Tibial artery (tissue), 4 donors: ENCODE measurements at places on chromosomes 1 and 21.

GRCh38 chr1:79929356-79929755 is 922.8 kb upstream of the ADGRL4 start:
- no peak for DNase-seq
- no peak overlapping the region for H3K27ac ChIP-seq
- no peaks in the 10 kb centered on the region for H3K27me3 ChIP-seq
- no peak overlapping the region for H3K4me3 ChIP-seq
- H3K4me1 ChIP-seq = no peaks in the 10 kb centered on the region

- H3K36me3 ChIP-seq = no peaks in the 10 kb centered on the region
- H3K4me1 ChIP-seq = peaks cover 17% of the 10 kb centered on the region
- H3K27me3 ChIP-seq = peaks cover 49% of the 10 kb centered on the region
- peak; percentile 82 for DNase-seq
- H3K27ac ChIP-seq = peak overlapping the region; percentile 16
Measured at GRCh38 chr1:44423591-44424537, 18.8 kb downstream of the RNF220 start.

DNA sequence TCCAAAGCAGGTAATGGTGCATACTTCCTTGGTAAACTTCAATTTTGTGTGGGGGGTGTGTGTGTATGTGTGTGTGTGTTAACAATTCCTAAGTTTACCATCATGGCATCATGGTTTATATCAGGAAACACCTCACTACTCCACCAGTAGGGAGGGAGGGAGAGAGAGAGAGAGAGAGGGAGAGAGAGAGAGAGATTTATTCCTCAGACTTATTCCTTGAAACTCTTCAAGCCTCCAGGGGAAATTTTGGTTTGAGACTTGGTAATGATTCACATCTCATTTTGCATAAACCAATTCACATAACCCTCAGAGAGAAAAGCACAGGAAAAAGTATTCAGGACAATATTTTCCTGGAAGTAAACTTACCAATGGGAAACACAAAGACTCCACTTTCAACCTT is 115.0 kb downstream of the TTLL7 start:
- H3K4me3 ChIP-seq = no peak overlapping the region
- H3K27ac ChIP-seq = no peak overlapping the region
- DNase-seq = no peak
- no peaks in the 10 kb centered on the region for H3K4me1 ChIP-seq
- peaks cover 18% of the 10 kb centered on the region for H3K36me3 ChIP-seq
- H3K27me3 ChIP-seq = no peaks in the 10 kb centered on the region

- H3K27me3 ChIP-seq = no peaks in the 10 kb centered on the region
- H3K36me3 ChIP-seq = peaks cover 23% of the 10 kb centered on the region
- H3K4me3 ChIP-seq = no peak overlapping the region
- DNase-seq = no peak
Measured at GRCh38 chr1:201149400-201149799, 4.9 kb downstream of the TMEM9 start.

DNA sequence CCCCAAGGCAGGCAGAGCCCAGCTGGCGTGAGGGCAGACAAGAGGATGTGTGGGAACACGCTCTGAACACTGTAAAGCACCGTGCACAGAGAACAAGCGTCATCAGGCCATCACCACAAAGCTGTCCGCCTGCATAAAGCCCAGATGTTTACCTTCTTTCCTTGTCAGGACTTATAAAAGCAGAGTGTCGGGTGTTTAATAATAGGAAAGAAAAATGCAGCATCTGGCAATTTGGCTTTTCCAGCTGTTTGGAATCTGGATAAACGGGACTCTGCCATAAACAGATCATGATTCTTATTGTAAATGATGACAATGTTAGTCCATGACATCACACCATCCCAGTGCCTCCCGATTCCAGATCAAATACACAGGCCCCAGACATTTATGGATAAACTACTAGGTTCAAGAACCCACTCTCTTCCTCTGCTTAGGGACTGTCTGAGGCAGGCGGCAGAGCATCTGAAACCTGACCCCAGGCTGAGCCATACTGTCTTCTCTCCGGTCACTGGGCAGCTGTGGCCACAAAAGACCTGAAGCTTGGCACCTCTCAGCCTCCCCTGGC is 4.2 kb downstream of the GLIS1 start:
- peaks cover 56% of the 10 kb centered on the region for H3K27me3 ChIP-seq
- H3K4me1 ChIP-seq = peaks cover 14% of the 10 kb centered on the region
- H3K27ac ChIP-seq = no peak overlapping the region
- DNase-seq = no peak

- no peaks in the 10 kb centered on the region for H3K27me3 ChIP-seq
- DNase-seq = no peak
- no peak overlapping the region for H3K27ac ChIP-seq
- no peaks in the 10 kb centered on the region for H3K4me1 ChIP-seq
Measured at GRCh38 chr1:87812871-87813577, 484.3 kb downstream of the LMO4 start.

DNA sequence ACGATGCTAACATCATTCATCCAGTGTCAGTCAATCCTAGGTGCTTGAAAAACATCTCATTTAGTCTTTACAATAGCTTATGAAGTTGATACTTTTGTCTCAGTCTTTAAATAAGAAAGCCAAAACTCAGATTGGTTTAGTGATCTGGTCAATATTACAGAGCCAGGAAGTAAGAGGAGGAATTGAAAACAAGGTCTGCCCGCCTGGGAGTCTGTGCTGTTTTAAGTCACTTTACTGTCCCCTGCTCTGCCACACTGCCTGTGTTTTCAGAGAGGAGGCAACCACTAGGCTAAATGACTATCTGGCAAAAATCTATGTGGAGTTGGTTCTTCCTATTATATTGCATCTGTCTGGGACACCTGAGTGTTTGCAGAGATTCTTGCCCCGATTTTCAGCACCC is 62.3 kb downstream of the ST6GALNAC3 start:
- no peak overlapping the region for H3K27ac ChIP-seq
- DNase-seq = no peak
- H3K4me1 ChIP-seq = no peaks in the 10 kb centered on the region
- no peak overlapping the region for H3K4me3 ChIP-seq

- no peaks in the 10 kb centered on the region for H3K36me3 ChIP-seq
- H3K4me1 ChIP-seq = no peaks in the 10 kb centered on the region
- DNase-seq = no peak
- H3K27me3 ChIP-seq = no peaks in the 10 kb centered on the region
Measured at GRCh38 chr1:64497088-64497883, 27.4 kb downstream of the CACHD1 start.

GRCh38 chr1:213281640-213282301 is 230.7 kb downstream of the RPS6KC1 start:
- H3K36me3 ChIP-seq = no peaks in the 10 kb centered on the region
- no peak overlapping the region for H3K27ac ChIP-seq
- no peak overlapping the region for H3K4me3 ChIP-seq
- no peak for DNase-seq

DNA sequence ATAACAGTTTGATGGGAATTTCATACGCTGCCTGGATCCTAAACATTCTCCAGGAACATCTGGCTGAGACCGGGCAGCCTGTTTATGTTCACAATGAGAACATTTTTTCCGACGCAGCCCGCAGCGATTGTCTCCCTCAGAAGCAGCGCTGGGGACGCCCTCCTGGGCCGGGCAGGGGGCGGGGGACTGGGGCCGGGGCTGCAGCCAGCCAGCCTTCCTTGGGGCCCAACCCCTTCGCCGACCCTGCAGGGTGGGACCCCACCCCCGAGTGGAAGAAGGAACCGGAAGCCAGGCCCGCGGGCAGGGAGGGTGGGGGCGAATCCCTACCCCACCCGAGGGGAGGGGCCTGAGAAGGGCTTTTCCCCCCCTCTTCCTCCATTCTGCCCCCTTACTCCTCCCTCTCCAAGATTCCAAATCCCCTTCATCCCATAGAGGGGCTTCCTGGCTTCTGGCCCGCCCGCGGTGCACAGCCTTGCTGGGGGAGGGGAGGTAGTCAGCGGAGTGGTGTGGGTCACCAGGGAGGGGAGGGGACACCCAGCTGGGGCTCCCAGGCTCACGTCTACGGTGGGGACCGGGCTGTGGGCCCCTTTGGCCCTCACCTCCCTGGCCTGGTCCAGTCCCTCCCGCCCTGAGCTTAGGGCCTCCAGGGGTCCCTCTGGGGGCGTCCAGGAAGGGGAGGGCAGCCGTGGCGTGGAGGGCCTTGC is 60.6 kb downstream of the WNT9A start:
- H3K27ac ChIP-seq = peak overlapping the region; percentile 41
- no peaks in the 10 kb centered on the region for H3K36me3 ChIP-seq

DNA sequence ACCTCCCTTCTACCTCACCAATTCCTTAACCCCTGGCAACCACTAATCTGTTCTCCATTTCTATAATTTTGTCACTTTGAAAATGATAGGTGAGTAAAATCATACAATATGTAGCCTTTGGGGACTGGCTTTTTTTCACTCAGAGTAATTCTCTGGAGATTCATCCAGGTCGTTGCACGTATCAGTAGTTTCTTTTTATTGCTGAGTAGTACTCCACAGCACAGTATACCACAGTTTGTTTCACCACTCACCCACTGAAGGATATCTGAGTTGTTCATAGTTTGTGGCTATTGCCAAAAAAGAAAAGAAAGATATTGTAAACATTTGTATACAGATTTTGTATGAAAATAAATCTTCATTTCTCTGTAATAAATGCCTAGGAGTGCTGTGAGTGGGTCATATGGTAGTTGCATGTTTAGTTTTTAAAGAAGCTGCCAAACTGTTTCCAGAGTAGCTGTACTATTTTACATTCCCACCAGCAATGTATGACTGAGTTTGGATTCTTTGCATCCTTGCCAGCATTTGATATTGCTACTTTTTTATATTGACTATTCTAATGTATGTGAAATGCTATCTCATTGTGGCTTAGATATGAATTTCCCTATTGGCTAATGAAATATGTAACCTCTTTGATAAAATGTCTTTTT is 3.7 kb downstream of the CHD1L start:
- H3K4me1 ChIP-seq = peaks cover 4% of the 10 kb centered on the region
- no peaks in the 10 kb centered on the region for H3K36me3 ChIP-seq
- no peak overlapping the region for H3K27ac ChIP-seq
- no peaks in the 10 kb centered on the region for H3K27me3 ChIP-seq
- H3K4me3 ChIP-seq = no peak overlapping the region
- no peak for DNase-seq

DNA sequence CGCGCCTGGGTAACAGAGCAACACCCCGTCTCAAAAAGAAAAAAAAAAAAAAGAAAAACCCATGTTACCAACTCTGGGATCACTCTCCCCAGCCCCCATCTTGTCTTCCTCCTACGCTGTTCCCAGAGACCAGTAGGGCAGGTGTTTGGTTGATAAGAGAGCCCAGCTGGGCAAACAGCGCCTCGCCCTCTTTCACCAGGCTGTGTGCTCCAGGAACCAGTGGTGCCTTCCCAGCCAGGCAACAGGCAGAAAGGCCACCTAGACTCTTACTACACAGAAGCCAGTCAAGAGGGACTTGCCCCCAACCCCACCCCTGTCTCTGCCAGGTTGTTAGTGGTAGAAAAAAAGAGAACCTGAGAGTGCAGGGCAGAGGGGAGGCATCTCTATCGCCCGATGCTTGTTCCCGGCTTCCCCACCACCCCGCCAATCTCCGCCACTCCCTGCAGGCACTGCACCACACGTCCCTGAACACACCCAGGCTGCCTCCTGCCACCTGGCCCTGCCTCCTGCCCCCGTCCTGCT is 14.0 kb upstream of the CTRC start:
- DNase-seq = no peak
- H3K4me3 ChIP-seq = no peak overlapping the region
- no peaks in the 10 kb centered on the region for H3K27me3 ChIP-seq
- H3K4me1 ChIP-seq = no peaks in the 10 kb centered on the region
- no peak overlapping the region for H3K27ac ChIP-seq

DNA sequence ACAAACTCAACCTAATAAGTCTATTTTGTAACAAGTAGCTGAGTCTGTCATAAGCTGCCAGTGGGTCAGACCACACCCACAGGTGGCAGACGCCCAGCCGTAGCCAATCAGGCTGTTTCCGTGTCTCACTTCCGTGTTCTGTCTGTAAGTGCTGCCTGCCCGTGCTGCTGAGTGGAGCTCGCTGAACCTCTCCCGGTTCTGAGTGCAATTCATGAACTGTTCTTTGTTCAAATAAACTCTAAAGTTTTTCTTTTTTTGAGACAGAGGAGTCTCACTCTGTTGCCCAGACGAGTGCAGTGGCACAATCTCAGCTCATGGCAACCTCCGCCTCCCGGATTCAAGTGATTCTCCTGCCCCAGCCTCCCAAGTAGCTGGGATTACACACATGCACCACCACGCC is 25.1 kb downstream of the POFUT2 start:
- peaks cover 48% of the 10 kb centered on the region for H3K36me3 ChIP-seq
- no peak overlapping the region for H3K27ac ChIP-seq
- H3K27me3 ChIP-seq = no peaks in the 10 kb centered on the region
- H3K4me3 ChIP-seq = no peak overlapping the region
- peak; percentile 17 for DNase-seq

DNA sequence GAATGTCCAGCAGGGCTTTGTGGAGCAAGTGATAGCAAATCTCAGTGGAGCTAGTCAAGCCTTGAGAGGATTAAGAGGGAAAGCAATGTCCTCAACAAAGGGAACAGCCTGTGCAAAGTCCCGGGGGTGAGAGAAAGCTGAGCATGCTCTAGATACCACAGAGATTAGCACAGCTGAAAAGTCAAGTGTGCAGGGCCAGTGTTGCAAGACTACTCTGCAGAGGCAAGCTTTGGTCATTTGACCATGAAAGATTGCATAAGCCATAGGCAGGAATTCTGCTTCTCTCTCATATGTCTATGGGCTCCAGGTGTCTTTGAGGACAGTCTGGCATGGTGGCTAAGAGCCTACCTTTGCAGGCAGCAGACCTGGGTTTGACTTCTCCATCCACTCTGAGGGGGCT is 181.0 kb upstream of the JUN start:
- H3K36me3 ChIP-seq = no peaks in the 10 kb centered on the region
- H3K4me3 ChIP-seq = no peak overlapping the region
- no peak overlapping the region for H3K27ac ChIP-seq
- DNase-seq = no peak
- H3K4me1 ChIP-seq = no peaks in the 10 kb centered on the region

DNA sequence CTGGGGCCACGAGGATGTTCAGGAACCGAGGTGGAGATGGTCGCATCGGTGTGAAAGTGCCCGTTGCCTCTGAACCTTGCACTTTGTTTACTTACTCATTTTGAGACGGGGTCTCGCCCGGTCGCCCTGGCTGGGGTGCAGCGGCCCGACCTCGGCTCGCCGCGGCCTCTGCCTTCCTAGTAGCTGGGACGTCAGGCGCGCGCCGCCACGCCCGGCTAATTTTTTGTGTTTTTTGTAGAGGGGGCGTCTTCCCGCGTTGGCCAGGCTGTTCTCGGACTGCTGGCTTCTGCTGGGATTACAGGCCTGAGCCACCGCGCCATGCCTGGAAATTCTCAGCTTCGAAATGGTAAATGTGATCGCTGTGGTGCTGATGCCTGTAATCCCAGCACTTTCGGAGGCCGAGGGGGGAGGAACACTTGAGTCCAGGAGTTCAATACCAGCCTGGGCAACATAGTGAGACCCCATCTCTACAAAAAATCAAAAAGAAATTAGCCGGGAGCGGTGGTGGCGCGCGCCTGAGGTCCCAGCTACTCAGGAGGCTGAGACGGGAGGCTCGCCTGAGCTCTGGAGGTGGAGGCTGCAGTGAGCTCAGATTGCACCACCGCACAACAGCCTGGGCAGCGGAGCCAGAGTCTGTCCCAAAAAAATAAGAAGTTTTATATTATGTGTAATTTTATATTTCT is 684 bp upstream of the MRPL20 start:
- H3K27me3 ChIP-seq = no peaks in the 10 kb centered on the region
- peaks cover 27% of the 10 kb centered on the region for H3K4me1 ChIP-seq
- DNase-seq = no peak
- peaks cover 23% of the 10 kb centered on the region for H3K36me3 ChIP-seq

- no peaks in the 10 kb centered on the region for H3K27me3 ChIP-seq
- no peak for DNase-seq
- no peak overlapping the region for H3K4me3 ChIP-seq
- no peaks in the 10 kb centered on the region for H3K36me3 ChIP-seq
- H3K4me1 ChIP-seq = no peaks in the 10 kb centered on the region
- no peak overlapping the region for H3K27ac ChIP-seq
Measured at GRCh38 chr1:85024736-85025135, 23.6 kb downstream of the MCOLN3 start.
